ENCODE measurements at places on chromosomes 2 and 18. TPM values are rescaled to one million over a fixed set of nuclear protein-coding genes. Genes with fewer than 3 reads are reported as not detected.

GRCh38 chr18:3059272-3059671 is 46.3 kb upstream of the LPIN2 start:
- DNase-seq, result no peak

GRCh38 chr2:222301053-222301795 is 2.4 kb upstream of the PAX3 start:
- DNase-seq, result no peak

DNA sequence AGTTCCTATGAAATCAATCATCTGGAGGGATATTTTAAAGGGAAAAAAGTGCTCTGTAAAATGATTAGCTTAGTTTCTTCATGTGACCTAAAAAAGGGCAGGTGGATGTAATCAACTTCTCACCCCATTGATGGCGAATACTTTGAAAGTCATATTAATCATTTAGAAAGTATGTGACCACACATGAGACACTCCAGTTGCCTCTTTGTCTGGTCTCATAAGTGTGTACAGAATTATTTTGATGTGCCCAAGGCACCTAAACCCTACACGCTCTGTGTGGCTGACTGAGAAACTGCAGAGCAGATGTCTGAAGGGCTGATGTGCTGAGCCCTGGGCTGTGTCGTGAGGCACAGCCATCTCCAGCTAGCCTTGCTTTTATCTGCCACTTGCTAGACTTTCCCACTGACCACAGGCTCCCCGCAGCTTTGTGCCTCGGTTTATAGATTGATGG is 26.9 kb downstream of the SGPP2 start:
- DNase-seq, result peak; percentile 25

- DNase-seq, result no peak
Measured at GRCh38 chr2:231370429-231370748, 25.1 kb upstream of the B3GNT7 start.

DNA sequence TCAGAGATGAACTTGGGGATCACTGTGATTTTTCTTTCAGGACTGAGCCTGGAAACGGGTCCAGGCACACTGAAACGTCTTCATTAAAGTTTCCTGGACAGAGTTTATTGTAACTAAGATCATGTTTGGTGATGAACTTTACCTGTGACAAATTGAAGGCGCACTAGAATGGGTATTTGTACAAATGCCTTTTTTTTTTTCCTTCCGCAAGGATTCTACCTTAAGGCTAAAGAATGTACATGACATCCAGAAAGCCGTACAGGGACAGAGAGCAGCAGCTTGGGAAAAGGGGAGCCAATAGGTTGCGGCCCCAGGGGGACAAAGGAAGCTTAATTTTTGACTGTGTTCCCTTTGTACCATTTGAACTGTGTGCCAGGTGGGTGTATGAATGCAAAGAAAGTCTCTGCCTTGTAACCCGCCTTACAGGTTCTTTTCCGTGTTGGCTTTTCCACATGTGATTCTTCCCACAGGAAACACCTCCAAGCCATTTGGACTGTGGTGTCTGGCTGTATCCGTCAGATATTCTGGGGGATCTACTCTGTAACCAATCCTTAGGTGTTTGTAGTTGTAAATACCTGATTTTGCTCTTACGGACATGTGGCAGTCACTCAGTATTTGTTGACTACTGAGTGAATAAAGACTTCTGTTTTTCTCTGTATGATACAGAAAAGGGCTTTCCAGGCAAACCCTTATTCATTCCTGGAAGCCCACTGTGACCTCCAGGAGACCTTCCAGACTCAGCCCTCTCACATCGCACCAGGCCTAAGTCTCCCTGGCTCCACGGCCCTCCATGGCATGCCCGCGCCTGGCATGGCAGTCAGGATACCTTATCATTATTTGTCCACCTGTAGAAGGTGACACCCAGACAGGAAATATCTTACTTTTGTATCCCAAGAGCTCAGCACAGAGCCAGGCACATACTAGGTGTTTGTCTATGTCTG is 1.1 kb downstream of the LRRFIP1 start:
- DNase-seq, result no peak

The EFR3B gene
- 0.02 TPM for polyA plus RNA-seq

The OSR1 gene
- polyA plus RNA-seq, result 31.8 TPM

DNA sequence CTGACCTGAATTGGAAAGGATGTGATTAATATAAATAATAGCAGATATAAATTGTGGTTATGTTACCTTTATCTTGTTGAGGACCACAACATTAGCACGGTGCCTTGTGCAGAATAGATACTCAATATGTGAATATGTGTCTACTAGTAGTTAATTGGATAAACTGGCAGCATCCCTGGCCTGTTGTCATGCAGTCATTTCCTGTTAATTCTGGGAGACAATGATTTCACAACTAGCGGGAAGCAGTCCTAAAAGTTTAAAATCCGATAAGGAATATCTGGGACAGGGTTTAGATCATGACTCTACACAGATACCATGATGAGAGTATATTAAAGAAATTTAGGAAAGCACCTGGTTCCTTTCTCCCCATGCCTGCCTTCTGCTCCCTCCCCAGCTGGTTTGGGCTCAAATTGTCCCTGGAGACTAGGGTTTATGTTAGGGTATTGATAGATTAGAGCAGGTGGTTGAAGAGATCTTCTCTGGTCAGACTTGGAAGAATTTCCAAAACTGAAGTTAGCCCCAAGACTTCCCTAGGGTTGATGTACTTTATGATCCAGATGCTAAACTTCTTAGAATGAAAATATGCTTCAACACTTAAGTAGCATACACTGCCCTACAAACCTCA is 32.8 kb downstream of the CYBRD1 start:
- DNase-seq, result no peak

DNA sequence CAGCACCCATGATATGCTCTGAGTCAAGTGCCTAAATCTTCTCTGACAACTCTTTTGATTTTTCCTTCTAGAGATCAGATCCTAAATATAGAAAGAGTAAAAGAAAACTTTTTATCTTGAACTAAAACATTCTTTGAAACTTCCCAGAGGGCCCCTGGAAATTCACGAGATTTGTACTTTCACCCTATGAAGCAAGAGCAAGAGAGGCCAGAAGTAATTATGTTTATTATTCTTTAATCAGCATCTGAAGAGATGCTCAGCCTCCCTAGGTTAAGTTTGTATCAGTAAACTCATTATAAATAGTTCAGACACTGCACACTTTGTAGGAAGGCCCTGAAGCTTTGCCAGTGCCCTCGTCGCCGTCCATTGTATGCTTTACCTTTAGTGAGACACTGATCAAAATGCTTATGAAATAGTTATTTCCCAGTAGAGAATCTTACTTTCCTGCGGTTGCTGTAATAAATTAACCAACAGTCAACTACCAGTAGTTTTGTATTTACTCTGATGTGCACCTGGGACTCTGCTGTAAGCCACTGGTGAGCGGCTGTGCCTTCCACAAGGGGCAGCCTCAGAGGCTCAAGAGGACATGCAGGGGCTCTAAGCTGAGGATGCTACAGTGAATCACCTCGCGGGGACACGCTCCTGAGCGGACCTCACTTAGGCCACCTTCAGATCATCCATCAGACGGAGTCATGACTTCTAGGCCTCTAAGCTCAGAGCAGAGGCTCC is 71.9 kb downstream of the BIN1 start:
- DNase-seq, result no peak

The UGT1A8 gene
- polyA plus RNA-seq, result not detected

GRCh38 chr18:21489919-21490495 is 110.5 kb downstream of the ESCO1 start:
- no peak for DNase-seq

Data from mammary epithelial cell (primary cell).